ENCODE measurements at places on chromosomes 7 and 10. TPM values are rescaled to one million over a fixed set of nuclear protein-coding genes. Genes with fewer than 3 reads are reported as not detected.

- no peak for DNase-seq
Observed at GRCh38 chr10:62459072-62459471, 84.9 kb downstream of the ZNF365 start.

DNA sequence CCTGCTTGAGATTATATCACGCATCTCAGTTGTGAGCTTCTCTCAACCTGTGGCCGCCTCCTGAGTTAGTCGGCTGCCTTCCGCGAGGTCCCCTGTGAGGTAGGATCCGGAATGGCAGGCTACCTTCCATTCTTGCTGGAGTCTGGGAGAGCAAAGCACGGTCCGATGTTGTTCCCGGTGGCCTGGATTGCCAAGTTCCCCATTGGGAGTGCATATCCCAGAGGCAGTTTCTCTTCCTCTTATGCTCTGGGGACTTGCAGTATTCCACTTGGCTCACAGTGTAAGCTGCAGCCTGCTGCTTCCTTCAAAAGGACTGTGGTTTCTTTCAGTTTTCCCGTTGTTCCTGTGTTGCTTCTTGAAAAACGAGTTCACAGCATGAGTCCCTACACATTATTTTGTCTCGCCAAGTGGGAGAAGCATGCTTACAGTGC, 225.4 kb upstream of the ZWINT start:
- no peak for DNase-seq

DNA sequence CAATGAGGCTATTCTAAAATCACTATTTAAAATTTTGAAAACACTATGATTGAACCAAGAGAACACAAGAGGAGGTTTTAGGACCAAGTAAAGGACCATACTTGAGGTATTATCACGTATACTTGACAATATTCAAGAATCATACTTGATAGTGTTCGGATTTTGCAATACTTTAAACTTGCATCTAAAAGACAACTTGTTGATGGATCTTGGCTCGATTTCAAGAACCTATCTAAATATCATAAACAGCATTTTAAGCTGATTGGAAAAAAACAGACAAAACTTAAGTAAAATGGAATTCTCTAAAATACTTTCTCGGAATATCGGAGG, 1.3 kb downstream of the NAMPT start:
- no peak for DNase-seq

- peak; percentile 84 for DNase-seq
Observed at GRCh38 chr10:71840177-71840957, 10.7 kb downstream of the PSAP start.

DNA sequence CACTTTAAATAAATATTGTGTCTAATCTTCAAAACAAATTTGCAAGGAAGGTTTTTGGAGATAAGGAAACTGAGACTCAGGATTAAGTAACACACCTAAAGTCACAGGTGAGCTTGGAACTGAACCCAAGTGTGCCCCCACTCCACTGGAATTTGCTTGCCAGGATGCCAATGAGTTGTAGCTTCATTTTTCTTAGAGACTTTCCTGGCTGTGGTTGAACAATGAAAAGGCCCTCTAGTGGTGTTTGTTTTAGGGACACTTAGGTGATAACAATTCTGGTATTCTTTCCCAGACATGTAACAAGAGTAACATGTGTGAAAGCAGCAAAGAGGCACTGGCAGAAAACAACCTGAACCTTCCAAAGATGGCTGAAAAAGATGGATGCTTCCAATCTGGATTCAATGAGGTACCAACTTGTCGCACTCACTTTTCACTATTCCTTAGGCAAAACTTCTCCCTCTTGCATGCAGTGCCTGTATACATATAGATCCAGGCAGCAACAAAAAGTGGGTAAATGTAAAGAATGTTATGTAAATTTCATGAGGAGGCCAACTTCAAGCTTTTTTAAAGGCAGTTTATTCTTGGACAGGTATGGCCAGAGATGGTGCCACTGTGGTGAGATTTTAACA, 1.5 kb downstream of the IL6 start:
- DNase-seq, result peak; percentile 74

The TET1 gene
- 0.60 TPM for total RNA-seq

- DNase-seq, result peak; percentile 33
Observed at GRCh38 chr10:70537398-70538194, 59.0 kb downstream of the PALD1 start.

DNA sequence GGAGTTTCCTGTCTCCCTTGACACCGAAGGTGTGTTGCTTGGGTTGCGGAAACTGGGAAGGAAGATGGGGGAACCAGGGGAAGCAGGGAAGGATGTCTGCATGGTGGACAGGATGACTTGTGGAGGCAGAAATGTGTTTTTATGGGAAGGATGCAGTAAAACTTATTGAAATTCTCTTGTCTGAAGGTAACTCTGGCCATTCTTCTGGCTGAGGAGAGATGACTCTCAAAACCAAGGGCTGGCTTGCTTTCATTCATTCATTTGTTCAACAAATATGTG, 1.5 kb downstream of the UBTD1 start:
- peak; percentile 75 for DNase-seq

The ATAD1 gene
- 16.9 TPM for total RNA-seq

The FBXL13 gene
- 0.20 TPM for total RNA-seq

- no peak for DNase-seq
Observed at GRCh38 chr7:101200862-101201599, at the start of gene MOGAT3. Gene MOGAT3 (minus strand): TSS chr7:101201036. CDS start chr7:101200854, 182 bp downstream.

- DNase-seq, result peak; percentile 94
Observed at GRCh38 chr10:102225646-102226541, at the start of gene ELOVL3. Gene ELOVL3 (plus strand): TSS chr10:102226299. CDS start chr10:102226549, 250 bp downstream.

DNA sequence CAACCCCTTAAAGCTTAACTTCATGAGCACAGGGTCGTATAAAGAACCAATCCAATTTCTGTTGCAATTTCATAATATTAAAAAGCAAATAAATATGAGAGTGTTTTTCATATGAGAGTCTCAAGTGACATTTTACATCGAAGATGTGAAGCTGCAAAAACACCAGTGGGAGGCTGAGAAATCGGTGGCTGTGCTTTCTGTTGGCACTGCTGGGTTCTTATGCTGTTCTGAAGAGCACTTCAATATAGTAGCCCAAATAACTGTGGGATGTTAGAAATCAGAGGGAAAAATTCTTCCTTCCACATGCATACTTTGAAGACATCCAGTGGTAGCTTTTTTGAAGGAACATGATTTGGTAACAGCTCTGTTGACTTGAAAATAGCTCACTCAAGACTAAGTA, 245.8 kb downstream of the ARHGAP21 start:
- no peak for DNase-seq

The PLXNA4 gene
- 6.9 TPM for total RNA-seq

- no peak for DNase-seq
Observed at GRCh38 chr10:24716295-24716694, 7.4 kb downstream of the ARHGAP21 start.

The TMEM248 gene
- 42.9 TPM for total RNA-seq

DNA sequence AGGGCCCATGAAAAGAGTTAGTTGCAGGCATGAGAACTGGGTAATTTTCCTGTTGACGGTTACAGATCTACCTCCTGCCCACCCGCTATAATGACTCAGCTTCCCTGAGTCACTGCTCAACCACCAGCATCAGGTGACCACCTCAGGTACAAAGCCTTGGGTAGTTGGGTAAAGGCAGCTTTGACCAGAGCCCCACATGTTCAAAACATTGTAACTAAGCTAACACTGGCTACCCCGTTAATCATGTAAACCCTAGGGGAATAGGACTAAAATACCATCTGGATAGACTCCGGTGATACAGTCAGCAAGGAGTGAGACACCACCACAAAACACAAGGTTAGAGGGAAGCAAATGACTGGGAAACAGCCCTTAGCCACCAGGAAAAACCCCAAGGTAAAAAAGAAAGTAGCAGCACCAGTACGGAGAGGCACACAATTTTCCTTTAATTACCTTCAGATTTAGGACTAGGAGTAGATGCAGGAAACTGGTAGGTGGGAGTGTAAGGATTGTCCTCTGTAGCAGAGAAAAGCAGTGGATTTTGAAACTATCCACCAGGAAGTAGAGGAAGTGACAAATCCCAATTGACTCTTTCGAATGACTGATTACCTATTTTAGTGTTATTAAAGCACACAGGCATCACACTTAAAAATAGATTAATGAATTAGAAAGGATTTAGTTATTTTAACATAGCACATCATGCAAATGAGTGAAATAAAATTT, 103.5 kb upstream of the PDLIM1 start:
- peak; percentile 36 for DNase-seq

DNA sequence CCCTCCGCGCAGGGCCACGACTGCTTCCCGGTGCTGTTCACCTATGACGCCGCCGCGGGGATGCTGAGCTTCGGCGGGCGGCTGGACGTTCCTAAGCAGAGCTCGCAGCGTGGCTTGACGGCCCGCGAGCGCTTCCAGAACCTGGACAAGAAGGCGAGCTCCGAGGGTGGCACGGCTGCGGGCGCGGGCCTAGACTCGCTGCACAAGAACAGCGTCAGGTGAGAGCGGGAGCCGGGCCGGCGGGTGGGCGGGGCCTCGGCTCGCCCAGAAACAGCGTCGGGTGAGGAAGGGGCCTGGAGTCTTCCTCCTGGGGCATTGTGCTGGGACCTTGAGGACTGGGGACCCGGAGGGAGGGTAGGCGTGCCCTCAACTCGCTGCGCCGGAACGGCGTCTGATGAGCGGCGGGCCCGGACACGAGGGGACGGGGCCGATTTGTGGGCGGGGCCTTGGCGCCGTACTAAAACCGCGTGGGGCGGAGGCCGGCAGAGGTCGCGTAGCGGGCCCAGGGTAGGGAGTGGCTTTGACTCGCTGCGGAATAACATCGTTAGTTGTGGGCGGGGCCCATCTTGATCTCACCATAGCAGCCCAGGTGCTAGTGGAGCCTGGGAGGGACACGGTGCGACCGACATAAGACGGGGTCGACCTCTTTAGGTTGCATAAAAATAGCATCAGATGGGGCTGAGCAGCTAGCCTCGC, 15.6 kb downstream of the PDAP1 start:
- peak; percentile 77 for DNase-seq

DNA sequence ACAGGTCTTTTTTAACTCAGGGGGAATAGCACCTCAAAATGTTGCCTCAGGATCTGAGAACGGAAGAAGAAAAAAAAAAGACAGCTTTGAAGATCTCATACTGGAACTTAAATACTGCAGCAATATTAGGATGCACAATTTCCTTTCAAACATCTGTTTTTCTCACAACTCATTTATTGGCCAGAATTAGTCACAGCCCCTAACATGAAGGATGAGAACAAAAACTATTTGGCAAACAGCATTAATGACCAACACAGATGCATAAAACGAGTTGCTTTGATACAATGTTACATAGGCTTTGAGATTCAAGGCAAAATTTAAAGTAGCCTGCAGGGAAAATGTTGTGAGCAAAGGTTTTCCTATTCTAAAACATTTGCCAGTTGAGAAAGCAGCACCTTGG, 36.5 kb downstream of the JMJD1C start:
- DNase-seq, result peak; percentile 24

DNA sequence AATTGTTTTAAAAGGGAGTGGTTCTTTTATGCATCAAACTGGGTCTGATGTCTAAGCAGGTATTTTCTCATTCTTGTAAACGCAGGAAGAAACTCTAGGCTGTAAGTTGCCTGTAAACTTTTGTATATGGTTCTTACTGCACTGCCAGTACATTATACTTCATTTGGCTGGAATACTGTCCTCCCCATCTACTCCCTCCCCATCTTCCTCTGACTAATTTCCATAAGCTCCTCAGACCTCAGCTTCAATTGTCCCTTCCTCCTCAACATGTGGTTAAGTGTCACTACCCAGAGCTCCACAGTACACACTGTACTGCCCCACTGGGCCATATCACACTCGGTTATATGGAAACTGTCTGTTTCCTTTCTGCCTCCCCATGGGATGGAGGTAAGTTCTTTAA, 161.4 kb upstream of the MDFIC start:
- no peak for DNase-seq

DNA sequence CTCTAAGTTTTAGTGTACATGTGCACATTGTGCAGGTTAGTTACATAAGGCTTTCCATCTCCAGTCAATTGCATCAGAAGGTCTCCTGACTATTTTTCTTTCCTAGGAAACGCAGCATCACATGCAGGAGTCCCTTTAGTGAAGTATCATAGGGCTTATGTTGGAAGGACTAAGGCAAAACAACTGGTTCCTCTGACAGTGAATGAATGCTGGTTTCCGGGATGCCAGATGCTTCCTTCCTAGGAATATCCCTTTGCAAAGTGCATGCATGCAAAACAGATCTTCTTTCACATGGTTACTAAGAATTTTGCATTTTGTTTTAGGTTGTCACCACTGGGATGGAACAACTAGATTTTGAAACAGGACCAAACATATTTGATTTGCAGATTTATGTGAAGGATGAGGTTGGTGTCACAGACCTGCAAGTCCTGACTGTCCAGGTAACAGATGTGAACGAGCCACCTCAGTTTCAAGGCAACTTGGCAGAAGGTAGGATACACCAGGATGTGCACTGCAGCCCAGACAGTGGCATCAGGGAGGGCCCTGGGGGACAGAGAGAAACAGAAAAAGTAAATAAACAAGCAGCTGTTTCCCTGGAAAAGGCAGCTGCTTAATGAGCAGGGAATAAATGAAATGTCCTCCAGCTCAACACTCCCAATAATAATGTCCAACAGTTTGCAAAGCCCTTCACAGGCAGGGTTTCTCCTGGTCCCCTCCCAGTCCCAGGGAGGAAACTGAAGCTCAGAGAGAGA, 17.8 kb downstream of the CDHR3 start:
- DNase-seq, result peak; percentile 62

- no peak for DNase-seq
Observed at GRCh38 chr7:141624763-141625162, 73.6 kb downstream of the AGK start.

DNA sequence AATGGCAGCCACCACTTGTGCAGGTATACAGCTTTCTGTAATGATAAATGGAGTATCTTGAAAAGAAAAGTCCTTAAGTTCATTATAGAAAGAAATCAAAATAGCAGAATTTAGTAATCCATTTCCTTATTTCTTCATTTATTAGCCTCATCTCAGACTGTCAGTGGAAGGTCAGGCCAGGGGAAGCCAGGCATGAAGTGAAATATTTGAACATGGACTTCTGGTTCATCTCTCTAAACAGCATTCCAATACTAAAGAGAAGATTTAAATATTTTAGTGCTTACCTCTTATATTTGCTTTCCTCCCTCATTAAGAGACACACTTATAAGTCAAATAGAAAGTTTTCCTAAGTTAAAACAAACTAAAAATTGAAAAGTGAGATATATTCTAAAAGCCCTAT, 26.8 kb downstream of the TRDMT1 start:
- no peak for DNase-seq

GRCh38 chr7:35785250-35785649, 15.6 kb upstream of the SEPTIN7 start:
- DNase-seq, result no peak

DNA sequence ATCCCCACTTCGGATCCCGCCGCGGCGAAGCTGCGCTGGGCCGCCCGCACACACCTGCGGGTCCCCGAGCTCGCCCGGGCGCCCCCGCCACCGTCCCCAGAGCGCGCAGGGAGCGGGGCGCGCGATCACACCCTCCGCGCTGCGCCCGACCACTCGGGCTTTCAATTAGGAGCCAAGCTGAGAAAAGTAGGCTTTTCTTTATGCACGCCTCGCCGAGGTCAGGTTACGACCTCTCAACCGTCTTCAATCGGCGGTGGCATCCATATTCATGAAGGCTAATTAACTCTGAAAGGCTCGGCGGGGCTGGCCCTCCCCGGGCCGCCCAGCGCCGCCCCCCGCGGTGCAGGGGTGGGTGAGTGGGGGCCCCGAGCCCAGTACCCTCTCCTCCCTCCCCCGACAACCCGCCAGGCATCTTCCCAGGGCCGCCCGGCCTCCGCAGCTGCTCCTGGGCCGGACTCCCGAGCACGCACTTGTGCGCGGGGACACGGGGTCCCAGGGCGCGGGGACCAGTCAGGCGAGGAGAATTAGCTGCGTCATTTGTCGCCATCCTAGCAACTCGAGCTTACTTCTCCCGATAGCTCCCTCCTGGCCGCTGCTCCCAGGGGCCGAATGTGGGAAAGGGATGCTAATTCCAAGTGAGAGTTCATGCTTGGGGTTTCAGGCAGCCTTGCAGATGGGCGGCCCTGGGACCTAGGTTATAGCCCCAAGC, 155.5 kb upstream of the LYZL2 start:
- peak; percentile 88 for DNase-seq

Measured in lung microvascular endothelial cell (primary cell).